ENCODE measurements at places on chromosomes 6 and 20. TPM values are rescaled to one million over a fixed set of nuclear protein-coding genes. Genes with fewer than 3 reads are reported as not detected.

DNA sequence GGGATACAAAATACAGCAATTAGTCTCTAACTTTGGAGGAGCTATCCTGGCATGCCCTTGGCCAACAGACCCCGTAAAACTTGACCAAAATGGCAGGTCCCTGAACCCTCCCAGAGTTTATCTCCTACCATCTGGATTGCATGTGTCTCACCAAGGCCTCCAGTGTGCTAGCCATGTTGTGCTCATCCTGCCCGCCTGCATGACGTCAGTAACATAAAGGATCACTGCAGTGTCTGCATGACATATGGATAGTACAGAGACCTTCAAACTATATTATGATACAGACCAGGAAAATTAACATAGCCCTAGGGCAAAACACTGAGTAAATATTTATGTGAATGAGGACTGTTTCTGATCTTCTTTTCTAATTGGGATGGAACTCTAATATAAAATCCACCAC, 25.3 kb downstream of the CPXM1 start:
- no peak for DNase-seq

GRCh38 chr20:8367689-8368088, 235.6 kb downstream of the PLCB1 start:
- DNase-seq = no peak

- peak; percentile 78 for DNase-seq
Measured at GRCh38 chr6:28537509-28538140, 11.9 kb downstream of the GPX5 start.

GRCh38 chr6:80480421-80481157, 374.1 kb downstream of the BCKDHB start:
- no peak for DNase-seq

- DNase-seq = no peak
Measured at GRCh38 chr6:77633471-77633870, 19.4 kb upstream of the MEI4 start.

Gene NMBR
- not detected for total RNA-seq

Gene RAET1G
- not detected for total RNA-seq

All from WTC11 (cell line).